Dermis lymphatic vessel endothelial cell (primary cell): ENCODE measurements at places on chromosomes 13 and 19. TPM values are rescaled to one million over a fixed set of nuclear protein-coding genes. Genes with fewer than 3 reads are reported as not detected.

SLC5A5 gene
- not detected in 2 replicates for total RNA-seq

SLC6A16 gene
- 0.43 and 0.52 TPM in 2 replicates for total RNA-seq

TEX30 gene
- 25.5 and 27.3 TPM in 2 replicates for total RNA-seq

SIGLEC9 gene
- 0.11 and 0.34 TPM in 2 replicates for total RNA-seq

B3GNT3 gene
- 0.09 TPM in 1 of 2 replicates, not detected in the other for total RNA-seq

TRAPPC6A gene
- total RNA-seq: 40.7 and 44.5 TPM in 2 replicates

GIPR gene
- under 0.01 TPM in 2 replicates for total RNA-seq

RFX2 gene
- total RNA-seq: 1.8 and 2.4 TPM in 2 replicates

OXGR1 gene
- not detected in 2 replicates for total RNA-seq

TEX101 gene
- not detected in 2 replicates for total RNA-seq

KCNJ14 gene
- total RNA-seq: 0.11 and 0.26 TPM in 2 replicates

CGB8 gene
- not detected in 2 replicates for total RNA-seq

CRX gene
- not detected in 2 replicates for total RNA-seq

SYT3 gene
- not detected in 2 replicates for total RNA-seq

CEACAM8 gene
- not detected in 2 replicates for total RNA-seq

IGFL1 gene
- total RNA-seq: not detected in 2 replicates

DACH1 gene
- under 0.01 TPM in 2 replicates for total RNA-seq

KCNN1 gene
- total RNA-seq: 0.60 TPM in 1 of 2 replicates, not detected in the other

SIGLEC11 gene
- not detected in 2 replicates for total RNA-seq

SPACA4 gene
- not detected in 2 replicates for total RNA-seq

FCHO1 gene
- total RNA-seq: 0.22 and 0.43 TPM in 2 replicates

SHFL gene
- total RNA-seq: 17.7 and 24.2 TPM in 2 replicates

THSD8 gene
- not detected in 2 replicates for total RNA-seq

IGFL2 gene
- total RNA-seq: not detected in 2 replicates

CAPS gene
- total RNA-seq: 3.3 and 4.9 TPM in 2 replicates

ZNF264 gene
- 26.1 and 29.9 TPM in 2 replicates for total RNA-seq

GSX1 gene
- not detected in 2 replicates for total RNA-seq

ZNF99 gene
- not detected in 2 replicates for total RNA-seq

CD209 gene
- 0.11 and 0.26 TPM in 2 replicates for total RNA-seq

ZNF610 gene
- 1.2 and 2.0 TPM in 2 replicates for total RNA-seq

SHISA7 gene
- not detected in 2 replicates for total RNA-seq

MUC16 gene
- total RNA-seq: not detected in 2 replicates

ZNF700 gene
- total RNA-seq: 5.2 and 7.8 TPM in 2 replicates

KHSRP gene
- 72.6 and 93.3 TPM in 2 replicates for total RNA-seq

PRR36 gene
- total RNA-seq: not detected in 2 replicates

HPN gene
- under 0.01 and 0.09 TPM in 2 replicates for total RNA-seq

ZNF575 gene
- 0.09 and 0.11 TPM in 2 replicates for total RNA-seq

ZNF497 gene
- 0.76 and 1.0 TPM in 2 replicates for total RNA-seq

ZNF470 gene
- 3.7 and 5.1 TPM in 2 replicates for total RNA-seq
